Activated CD4-positive, alpha-beta T cell treated with anti-CD3 and anti-CD28 coated beads for 36 hours (primary cell): ENCODE measurements at places on chromosomes 1 and 21.

- DNase-seq = no peak
Observed at GRCh38 chr1:54256522-54257345, 56.8 kb downstream of the MRPL37 start.

GRCh38 chr1:208653426-208653825, 409.2 kb upstream of the PLXNA2 start:
- DNase-seq = no peak

DNA sequence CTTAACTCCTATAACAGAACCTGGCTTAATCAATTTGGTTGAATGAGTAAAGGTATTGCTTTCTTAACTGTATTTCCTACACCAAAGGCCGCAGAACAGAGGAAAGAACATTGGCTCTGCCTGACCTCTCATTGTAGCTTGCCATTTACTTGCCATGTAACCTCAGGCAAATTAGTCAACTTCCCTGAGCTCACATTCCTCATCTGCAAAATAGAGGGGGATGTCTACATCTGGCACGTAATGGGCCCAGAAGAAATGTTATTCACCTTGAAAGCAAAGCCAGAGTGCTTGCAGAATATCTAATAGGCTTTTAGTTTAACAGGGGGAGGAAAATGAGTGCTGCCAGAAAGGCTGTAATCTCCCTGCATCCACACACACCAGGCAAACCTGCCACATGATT, 44.3 kb downstream of the LAMC2 start:
- DNase-seq = no peak

GRCh38 chr1:111205714-111206050, 5.2 kb upstream of the DENND2D start:
- no peak for DNase-seq

- no peak for DNase-seq
Observed at GRCh38 chr1:39732730-39733129, 6.0 kb upstream of the PPIE start.

DNA sequence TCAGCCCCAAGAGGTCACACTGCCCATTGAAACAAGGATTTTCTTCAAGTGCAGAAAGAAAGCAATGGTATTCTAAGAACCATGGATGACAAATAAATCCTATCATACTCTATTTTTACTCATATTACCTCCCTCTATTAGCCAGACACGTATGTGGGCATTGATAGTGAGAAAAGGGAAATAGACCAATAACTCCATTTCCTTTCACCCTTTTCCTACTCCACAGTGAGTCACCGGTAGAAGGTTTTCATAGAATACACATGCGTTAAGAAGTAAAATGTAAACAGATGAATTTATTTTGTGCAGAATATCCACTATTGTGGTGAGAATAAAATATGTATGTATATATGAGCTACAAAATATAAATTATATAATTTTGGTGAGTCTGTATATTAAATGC, 568.9 kb upstream of the ADGRL4 start:
- DNase-seq = no peak

DNA sequence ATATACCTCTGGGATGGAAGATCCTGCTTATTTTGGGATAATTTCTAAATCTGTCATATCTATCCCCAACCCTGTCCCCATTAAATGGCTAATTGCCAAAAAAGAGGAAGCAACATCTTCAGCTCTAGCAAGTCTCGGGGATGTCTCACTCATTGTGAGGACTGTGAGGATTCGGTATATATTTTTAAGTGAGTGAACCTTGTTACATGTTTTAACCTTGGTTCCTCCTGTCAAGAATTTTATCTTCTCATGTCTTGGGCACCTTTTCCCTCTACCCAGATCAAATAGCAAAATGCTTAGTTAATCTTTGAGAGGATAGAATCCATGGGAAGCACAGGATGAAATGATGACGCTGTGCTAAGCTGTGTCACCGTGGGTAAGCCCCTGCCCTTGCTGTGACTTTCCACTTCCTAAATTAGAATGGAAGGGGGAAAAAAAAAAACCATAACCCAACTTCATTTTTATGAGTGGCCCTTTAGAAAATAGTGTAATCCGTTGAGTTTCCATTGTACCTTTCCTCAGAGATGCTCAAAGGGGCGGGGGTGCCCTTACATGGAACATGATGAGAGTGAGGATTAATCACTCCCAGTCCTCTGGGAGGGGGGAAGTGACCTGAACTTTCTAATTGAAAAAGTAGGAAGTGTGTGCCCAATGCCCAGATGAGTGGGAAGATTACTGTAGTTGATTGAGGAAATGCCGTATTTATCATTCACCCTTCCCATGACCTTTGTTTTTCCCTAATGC, 7.6 kb downstream of the ATP1A1 start:
- peak; percentile 36 for DNase-seq

DNA sequence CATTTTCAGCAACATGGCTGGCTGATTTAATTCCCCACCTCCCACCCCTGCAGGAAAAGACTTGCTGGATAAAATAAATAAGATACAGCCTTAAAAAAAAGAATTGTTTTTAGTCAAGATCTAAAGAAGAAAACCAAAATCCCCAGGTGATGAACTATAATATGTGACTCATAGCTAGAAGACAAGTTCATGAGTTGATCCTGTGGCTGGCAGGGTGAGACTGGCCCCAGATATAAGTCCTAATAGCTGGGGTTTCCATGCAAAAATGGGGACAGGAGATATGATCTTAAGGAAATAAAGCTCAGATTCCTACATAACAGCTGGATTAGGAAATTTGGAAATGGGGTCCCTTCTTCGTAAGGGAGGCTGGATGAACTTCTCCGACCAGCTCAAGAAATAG, 21.9 kb upstream of the RGSL1 start:
- DNase-seq = peak; percentile 16

DNA sequence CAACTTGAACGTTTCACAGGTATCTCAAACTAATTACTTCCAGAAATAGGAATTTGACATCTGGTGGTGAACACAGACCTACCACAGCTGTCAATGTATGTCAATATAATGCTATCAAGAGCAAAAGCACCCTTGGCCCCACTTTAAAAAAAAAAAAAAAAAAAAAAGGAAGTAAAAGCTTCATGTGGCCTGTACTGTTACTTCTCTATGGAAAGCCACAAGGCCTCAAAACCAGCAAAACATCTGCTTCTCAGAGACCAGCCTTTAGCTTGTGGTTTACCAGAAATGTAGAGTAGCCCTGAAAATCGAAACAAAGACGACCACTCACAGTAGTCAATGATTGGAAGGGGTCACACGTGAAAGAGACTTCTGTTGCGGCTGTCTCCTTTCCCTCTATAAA, 109.6 kb downstream of the SLC45A1 start:
- DNase-seq = no peak

DNA sequence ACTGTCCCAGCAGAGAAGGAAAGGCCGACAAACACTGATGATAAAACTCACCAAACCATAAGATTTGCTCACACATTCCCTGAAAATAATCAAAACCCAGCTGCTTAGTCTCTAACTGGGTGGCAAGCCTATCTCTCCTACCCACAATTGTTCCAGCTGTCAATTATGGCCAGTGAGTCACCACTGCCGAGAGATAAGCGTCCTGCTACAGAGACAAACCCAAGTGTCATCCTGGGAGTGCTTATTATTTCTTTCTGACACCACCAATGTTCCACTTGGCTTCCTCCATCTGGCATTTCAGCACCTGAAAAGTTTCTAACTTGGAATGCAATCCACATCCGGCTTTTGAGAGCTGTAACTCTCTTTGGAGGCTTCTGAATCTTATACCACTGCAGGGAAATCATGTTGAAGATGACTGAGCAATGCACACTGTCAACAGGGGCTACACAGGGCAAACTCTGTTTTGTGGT, 51.5 kb upstream of the VAV3 start:
- peak; percentile 13 for DNase-seq

- DNase-seq = no peak
Observed at GRCh38 chr1:226453015-226453704, 45.3 kb upstream of the PARP1 start.

DNA sequence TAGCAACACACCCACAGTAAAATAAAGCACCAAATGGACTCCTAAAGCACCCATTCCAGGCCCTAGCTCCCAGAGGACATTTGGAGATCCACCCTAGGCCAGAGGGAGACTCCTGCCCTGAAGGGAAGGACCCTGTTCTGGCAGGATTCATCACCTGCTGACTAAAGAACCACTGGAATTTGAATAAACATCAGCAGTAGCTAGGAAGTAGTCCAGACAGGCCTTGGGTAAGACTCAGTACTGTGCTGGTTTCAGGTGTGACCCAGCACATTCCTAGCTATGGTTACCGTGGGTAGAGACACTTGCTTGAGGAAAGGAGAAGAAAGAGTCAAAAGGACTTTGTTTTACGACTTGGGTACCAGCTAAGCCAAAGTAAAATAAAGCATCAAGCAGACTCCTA, 92.7 kb upstream of the LRRC7 start:
- no peak for DNase-seq

DNA sequence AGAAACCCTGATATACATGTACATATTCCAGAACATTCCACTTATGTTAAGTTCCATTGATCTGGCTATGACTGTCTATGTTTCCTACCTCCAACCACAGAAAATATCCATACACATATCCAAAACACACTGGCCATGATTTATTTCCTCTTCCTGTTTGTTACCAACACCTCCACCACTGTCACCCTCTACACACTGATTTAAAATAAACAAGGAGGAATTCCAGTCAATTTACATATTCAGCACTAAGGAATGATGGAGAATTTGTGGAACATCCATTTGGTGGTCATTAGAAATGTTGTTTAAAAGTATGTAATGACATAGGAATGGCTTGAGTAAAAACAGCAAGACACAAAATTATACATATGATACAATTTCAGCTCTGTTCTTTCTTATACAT, 5.5 kb upstream of the STX6 start:
- DNase-seq = no peak
